ENCODE measurements at places on chromosomes 5 and 9.

- no peak for DNase-seq
Observed at GRCh38 chr5:149895416-149896345, 48.9 kb downstream of the PDE6A start.

DNA sequence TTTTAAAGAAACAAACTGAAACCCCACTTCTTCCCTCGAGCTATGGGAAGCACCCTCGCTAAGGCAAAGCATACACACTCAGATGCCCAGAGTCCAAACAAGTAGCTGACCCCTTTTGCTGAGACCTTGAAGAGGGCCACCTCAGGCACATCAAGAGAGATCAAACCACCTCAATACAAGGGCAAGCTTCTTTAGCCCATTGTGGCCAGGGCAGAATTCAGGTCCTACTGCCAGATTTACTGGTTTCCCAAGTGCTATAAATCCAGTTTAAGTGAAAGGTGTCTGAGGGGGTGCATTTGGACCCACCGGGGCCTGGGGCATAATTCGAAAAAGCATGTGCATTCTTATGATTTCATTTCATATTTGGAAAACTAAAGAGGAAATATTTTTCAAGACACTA, 40.4 kb downstream of the NEURL1B start:
- DNase-seq, result no peak

GRCh38 chr9:137034709-137035506, 3.0 kb upstream of the FUT7 start:
- peak; percentile 90 for DNase-seq

DNA sequence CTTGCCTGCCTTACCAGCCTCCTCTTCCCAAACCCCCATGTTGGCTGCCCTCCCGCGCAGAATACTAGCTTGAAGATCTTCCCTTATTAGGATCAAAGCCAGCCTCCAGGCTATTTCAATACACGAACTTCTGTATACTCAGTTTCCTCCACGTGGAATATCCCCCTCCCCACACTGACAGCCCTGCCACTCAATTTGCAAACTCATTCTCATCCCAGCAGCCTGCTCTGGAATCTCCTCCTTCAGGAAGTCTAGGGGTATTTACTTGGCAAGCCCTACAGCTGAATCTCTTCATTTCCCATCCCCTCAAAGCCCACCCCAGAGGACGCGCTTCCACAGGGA, 157.0 kb upstream of the SMIM23 start:
- no peak for DNase-seq

DNA sequence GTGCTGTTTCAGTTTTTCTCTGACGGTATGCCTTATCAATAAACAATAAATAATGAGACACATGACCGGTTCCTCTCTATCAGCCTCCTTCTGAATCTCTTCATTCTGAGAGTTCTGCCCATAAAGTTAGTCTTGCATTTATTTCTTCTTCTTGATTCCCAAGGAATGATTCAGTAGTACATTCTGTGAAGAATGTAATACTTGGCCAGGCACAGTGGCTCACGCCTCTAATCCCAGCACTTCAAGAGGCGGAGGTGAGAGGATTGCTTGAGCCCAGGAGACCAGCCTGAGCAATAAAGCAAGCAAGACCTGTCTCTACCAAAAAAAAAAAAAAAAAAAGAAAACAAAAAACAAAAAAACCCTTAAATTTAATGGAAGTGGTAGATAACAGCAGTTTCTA, 53.9 kb downstream of the PAM start:
- no peak for DNase-seq

- DNase-seq, result no peak
Observed at GRCh38 chr5:66655395-66656324, 59.5 kb downstream of the MAST4 start.

DNA sequence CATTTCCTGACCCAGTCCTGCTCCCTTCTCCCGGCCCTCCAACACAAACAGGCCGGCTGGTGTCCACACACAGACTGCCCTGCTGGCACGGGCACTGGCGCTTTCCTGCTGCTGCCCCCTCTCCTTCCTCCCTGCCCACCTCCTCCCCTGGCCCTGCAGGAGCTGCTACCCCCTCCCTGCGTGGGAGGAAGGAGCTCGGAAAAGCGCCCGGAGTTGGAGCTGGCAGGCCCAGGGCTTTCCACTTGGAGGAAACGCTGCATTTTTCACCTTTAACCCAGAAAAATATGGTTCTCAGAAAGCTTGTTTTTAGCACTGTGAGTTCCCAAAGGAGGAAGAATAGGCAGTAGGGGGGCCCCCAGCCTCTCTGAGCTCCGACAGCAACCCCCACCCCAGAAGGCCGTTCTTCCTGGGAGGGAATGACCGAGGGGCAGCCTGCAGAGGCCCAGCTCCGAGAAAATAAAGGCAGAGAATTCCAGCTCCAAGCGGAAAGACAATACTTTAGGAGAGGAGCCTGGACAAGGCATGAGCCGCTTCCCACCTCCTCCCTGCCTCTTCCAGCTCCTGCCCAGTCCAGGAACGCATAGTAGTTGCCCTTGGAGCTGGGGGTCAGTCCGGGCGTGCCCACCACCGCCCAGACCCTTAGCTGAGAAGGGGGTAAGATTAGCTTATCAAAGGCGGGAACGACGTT, 88.9 kb downstream of the LIFR start:
- peak; percentile 47 for DNase-seq
